Stimulated activated CD8-positive, alpha-beta memory T cell treated with anti-CD3 and anti-CD28 coated beads, Interleukin-7, amount 100 ng/mL, for 1 hour (primary cell): ENCODE measurements at places on chromosomes 6 and 20.

- DNase-seq, result no peak
These were observed 2.1 kb upstream of the NRN1 start for GRCh38 chr6:6008648-6009421.

DNA sequence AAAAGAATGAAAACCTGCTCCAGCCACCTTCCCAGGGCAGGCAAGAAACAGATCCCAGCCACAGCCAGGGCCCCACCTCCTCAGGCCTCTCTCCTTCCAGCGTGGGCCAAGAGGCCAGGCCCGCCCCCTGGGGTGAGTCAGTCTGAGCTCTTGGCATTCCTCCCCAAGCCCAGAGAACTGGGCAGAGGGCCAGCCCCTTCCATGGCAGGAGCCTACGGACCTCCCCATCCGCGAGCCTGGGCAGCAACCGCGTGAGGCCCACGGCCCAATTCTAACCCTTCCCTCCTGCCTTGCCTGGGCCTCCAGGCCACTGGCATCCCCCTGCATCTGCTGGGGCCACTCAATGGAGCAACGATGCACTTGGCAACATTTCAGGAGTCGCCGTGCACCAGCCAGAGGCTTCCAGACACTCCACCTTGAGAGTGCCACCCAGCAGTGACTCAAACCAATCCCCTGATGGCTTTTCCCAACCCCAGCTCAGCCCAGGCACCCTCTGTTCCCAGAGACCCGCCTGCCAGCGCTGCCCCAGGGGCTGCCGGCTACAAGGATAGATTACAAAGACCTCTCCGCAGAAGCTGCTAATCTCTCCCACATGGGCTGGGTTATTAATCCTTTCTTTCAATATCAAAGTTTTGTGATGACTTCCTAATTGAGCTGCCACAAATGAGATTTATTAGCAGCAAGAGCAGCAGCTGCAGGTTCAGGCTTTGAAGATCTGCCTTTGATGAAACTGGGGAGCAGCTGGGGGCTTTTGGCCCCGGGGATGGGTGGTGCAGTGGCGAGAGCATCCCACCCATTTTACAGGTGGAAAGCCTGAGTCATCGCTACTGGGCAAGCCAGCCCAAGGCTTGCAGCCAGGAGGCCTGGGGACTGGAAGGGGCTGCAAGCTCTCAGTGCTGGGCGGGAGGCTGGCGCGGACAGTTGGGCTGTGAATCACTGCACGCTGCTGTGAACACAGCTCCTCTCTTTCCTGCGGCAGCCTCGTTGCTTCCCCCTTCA lies 85.7 kb downstream of the NFATC2 start:
- no peak for DNase-seq

DNA sequence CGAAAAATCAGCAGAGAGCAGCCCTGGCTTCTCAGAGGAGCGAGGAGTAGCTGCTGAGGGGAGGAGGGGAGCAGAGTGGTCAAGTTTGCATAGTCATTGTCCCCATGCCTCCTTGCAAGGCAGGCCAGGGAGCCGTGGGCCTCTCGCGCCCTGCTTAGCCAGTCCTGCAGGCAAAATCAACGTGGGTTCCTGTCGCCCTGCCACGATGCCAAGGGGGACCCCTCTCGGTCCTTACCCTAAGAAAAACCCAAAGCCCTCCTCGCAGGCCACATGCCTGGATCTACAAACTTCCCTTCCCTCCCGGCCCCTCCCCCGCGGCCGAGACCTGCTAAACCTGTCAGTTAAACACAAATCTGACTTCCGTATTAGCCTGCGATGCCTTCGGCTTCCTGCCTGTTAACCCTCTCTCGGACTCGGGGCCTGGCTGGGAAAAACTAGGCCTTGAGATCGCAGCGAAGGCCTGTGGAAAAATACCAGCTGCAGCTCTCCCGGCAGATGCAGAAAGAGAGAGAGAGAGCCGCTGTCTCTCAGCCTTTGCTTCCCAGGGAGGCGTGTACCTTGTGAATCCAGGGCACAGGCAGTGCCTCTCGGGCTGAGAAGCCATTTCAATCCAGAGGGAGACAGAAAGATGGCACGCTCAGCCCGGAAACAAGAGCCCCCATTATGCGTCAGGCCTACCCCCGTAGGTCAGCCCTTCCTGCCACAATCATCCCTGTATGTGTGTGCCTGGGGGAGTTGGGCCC lies 968 bp upstream of the ZMYND8 start:
- DNase-seq, result peak; percentile 17

DNA sequence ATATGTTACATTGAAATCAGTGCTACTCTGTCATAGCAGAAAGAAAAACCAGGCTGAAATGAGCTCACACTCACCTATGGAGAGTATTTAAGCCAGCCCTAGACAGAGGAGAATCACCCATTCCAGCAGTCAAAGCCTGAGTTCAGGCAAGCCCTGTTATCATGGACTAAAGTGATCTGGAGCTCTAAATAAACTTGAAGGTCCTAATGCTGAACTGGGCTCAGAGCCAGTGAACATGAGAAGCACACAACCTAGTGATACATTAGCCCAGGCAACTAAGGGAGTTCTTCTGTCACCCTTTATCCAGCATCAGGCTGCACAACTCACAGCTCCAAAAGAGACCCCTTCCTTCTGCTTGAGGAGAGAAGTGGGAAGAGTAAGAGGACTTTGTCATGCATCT lies 425.0 kb downstream of the COL12A1 start:
- DNase-seq, result no peak

GRCh38 chr20:15703171-15703911 lies 869.9 kb downstream of the KIF16B start:
- DNase-seq, result no peak
